ENCODE measurements at places on chromosomes 6 and 20.

DNA sequence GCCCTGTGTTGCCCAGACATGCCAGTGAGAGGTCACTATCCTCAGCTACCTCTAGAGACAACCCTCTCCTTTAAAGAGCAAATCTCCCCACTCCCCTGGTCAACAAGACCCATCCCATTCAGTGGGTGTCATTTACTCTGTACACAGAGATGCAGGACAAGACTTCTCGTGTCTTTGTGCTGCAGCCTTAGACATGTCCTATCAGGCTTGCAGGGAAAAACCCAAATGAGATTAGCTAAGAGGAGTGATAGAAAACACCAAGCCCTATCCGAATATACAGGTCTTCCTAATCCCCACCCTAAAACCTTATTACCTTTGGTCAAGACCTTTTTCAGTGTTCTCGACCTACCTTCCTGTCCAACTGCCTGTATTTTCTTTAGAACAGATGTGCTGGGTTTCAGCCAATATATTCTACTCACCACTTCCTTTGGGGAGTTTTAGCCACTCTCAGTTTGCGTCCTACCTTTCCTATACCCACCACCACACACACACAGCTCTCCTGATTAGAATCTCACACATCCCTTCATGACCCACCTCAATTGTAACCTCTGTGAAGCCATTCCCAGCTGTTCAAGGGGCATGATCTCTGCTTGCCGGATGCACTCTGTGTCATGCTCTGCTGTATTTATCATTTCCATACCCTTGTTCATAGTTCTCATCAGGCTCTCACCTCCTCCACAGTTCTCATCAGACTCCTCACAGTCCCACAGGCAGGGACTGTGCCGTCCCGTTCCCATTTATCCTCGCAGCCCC, 39.7 kb downstream of the TRAM2 start:
- no peak for DNase-seq

GRCh38 chr6:30122515-30122914, 9.6 kb upstream of the TRIM31 start:
- DNase-seq, result no peak

DNA sequence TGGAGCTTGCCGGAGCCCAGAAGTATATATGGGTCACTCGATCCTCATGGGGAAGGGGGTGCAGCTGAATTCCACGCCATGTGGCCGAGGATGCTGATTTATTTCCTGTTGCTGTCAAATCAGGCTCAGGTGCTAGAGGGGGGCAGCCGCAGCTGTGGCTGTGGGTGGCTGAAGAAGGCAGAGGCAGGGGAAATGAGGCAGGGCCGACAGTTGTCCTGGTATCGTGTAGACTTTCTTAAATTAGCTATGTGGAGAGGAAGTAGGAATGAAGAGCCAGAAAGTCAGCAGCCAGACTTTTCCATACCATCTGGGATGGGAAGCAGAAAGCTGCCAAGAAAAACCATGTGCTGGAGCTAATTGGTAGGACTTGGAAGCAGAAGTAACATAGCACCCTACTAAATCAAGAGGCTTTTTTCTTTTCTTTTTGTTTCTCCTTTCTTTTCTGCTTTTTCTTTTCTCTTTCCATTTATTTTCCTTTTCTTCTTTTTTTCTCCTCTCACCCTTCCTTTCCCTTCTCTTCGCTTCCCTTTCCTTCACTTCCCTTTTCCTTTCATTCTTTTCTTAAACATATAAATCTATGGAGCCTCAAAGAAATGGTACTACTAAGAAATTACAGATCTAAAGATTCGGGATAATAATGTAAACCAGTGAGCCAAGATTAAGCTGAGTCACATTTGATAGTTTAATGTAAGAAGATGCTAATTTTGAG, 90.6 kb upstream of the CD83 start:
- peak; percentile 20 for DNase-seq

DNA sequence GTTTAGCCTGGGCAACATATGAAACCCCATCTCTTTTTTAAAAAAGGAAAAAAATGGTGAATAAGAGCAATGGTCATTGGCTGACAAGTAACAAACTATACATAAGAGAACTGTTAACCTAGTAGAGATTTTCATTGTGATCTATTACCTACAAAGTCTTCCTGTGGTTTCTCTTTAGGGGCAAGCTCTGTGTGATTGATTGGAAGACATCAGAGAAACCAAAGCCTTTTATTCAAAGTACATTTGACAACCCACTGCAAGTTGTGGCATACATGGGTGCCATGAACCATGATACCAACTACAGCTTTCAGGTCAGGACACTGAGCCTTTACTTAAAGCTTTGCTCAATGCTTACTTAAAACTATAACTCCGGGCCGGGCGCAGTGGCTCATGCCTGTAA, 19.2 kb downstream of the MGME1 start:
- no peak for DNase-seq

DNA sequence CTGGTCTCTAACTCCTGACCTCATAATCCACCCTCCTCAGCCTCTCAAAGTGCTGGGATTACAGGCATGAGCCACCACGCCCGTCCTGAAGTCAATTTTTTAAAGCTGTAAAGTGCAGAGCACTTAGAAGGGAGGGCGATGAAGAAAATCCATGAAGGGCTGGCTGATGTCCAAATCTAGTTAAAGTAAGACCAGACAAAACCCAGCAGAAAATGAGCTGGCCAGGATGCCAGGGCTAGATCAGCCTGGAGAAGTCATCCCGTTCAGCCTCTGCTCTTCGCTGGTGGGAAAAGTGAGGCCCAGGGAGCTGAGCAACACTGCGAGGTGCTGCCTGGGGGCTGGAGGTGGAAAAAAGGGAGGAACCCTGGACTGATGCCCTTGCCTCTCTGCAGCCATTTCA, 3.1 kb downstream of the BPIFB4 start:
- DNase-seq, result no peak

GRCh38 chr6:32855467-32856174, 1.6 kb downstream of the PSMB9 start:
- no peak for DNase-seq

DNA sequence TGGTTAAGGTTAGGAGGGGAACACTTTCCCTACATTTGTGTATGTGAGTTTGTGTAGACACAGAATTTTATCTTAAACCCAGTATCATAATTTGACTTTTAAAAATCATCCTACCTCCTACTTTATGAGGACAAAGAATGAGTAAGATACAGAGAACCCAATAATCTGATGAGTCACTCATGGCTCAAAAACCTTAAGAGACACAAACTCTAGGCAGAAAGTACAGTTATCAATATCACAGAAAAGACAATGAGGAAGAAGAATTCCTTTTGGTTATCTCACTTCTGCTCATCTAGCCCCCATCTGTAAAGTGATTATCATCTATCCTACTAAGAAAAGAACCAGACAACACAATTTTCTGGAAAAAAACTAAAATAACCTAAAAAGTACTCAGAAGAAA, 87.7 kb downstream of the EPB41L2 start:
- DNase-seq, result no peak

DNA sequence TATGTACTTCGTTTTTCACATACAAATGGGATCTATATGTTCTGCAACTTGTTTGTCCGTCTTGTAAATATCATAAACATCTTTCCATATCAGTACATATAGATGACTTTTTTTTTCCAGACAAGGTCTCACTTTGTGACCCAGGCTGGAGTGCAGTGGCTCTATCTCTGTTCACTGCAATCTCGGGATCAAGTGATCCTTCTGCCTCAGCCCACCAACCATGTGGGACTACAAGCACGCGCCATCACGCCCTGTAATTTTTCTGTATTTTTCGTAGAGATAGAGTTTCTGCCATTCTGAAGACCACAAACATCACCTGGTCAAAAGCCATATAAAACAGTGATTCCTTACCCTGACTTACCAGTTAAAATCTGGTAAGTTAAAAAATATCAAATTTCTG, 37.7 kb upstream of the SYNCRIP start:
- no peak for DNase-seq

GRCh38 chr6:155177363-155177961, 86.4 kb upstream of the CLDN20 start:
- DNase-seq, result peak; percentile 69

DNA sequence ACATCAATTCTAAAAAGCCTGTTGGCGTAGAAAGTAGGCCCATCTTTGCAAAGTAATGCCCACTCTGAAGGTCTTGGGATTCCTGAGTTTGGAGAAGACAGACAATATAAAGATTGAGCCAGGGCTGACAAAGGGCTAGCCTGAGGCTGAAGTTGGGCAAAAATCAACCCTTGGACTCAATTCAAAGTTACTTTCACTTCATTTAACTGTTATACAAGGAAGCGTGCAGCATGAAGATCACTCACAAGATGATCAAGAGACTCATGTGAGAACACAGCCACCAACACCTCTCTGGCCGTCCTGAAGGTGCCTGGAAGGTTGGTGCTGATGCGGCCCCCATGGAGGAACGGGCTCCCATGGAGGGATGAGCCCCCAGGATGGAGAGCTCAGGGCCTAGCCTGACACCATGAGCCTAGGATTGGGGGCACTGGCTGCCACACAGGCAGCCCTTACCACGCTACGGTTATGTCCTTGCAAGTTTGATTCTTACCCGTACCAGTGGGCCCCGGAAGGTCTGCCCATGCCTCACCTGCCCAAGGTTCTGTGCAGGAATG, 26.6 kb downstream of the FOXC1 start:
- no peak for DNase-seq

DNA sequence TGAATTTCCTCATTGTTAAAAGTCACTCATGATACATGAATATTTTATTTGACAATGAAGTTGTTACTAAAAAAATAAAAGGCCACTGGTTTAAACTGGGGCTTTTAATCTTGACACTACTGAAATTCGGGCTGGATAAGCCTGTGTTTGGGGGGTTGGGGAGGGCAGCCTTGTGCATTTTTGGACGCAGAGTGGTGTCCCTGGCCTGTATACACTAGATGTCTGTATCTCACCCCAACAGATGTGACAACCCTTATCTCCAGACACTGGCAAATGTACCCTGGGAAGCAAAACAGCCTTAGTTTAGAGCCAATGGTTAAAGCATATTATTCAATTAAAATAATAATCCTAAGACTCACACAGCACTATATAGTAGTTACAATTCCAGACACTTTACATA, 24.8 kb downstream of the MAN1A1 start:
- no peak for DNase-seq

GRCh38 chr20:60528141-60528540, 569.9 kb downstream of the CDH26 start:
- DNase-seq, result no peak

DNA sequence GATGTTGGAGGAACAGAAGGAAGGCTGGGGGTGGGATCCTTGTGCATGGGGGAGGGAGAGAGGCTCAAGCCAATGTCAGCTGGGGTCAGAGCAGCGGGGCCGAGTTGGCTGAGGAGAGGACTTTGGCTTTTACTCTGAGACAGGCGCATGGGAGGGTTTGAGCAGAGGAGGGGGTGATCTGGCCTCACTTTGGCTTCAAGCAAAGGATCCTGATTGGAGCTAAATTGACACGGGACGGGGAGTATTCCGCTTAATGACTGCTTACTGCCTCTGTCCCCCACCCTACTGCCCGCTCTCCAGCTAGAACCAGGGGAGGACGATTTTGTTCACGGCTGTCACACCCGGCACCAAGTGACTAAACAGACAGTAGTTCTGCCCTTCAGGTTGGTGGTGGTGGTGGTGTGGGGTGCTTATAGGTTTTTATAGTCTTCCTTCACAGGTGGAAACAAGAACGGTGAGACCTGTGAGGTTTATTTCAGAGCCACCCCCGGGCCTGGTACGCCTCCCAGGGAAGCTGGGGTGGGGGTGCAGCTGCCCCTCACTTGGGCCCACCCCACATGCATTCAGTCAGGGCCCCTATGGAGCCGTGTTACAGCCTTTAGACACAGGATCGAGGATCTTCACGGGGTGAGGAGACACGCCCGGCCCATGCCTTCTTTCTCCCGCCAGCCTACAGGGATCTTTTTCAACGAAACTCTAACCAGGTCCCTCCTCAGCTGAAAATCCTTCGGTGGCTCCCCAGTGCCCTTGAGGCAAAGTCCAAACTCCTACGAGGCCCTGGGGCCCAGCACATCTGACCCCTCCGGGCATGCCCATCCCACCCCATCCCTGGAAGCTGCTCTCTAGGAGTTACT, 1.3 kb upstream of the SNAI1 start:
- DNase-seq, result peak; percentile 29

GRCh38 chr20:25533920-25534700, 51.2 kb downstream of the NINL start:
- no peak for DNase-seq

- DNase-seq, result no peak
Observed at GRCh38 chr20:37353285-37353849, 7.4 kb downstream of the SRC start.

DNA sequence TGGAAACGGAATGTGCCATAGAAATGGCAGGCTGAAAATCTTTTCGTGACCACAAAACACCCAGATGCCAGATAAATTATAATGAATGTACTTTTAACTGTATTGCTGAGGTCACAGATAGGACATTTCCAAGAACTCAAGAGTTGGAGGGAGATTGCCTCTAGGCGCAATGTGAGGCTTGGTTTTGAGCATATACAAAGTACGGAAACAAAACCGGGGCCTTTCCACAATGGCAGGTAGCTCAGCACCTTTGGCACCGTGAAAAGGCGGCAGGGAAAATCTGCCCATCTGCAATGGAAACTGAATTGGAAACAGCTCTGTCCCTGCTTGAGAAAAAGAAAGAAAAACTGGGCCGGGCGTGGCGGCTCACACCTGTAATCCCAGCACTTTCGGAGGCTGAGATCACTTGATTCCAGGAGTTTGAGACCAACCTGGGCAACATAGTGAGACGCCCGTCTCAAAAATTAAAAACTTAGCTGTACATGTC, 10.5 kb upstream of the C20orf144 start:
- DNase-seq, result no peak

DNA sequence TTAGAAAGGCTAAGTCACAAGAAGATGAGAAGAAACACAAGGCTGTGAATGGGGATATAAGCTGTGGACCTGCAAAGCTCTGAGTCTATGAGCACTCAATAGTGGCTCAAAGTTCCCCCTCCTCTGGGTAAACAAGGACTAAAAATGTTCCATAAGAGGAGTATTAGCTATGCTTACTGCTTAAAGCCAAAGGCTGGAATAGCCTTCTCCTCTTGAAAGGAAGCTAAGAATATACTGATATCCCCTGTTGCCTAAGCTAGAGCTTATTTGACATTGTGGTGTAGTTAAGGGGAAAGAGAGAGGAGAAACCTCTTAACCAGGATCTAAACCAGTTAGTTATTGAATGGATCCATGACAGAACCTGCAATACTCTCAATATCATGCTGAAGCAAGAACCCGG, 45.8 kb downstream of the NOL7 start:
- DNase-seq, result no peak

GRCh38 chr6:80357674-80358073, 251.2 kb downstream of the BCKDHB start:
- DNase-seq, result no peak

DNA sequence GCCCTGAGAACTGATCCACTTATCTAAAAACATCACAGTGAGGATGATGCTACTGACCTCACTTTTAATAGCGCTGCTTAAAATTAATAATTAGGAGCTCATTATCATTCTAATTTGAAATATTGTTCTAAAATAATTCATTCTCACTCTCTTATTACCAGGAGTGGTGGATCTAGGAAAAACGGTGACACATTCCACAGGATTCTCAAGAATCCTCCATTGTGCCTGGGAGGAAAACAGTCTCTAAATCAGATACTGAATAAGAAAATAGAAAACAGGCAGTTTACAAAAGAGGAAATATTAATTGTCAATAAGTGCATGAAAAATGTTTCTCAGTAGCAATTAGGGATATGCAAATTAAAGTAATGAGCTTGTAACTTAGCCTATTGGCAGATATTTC, 187.4 kb downstream of the TENT5A start:
- no peak for DNase-seq

GRCh38 chr6:87095087-87095509, at the start of gene CGA:
Gene CGA (minus strand): TSS chr6:87095106. CDS start chr6:87088200, 6,906 bp downstream.
- no peak for DNase-seq
